ENCODE measurements at places on chromosomes 2 and 18. TPM values are rescaled to one million over a fixed set of nuclear protein-coding genes. Genes with fewer than 3 reads are reported as not detected.

DNA sequence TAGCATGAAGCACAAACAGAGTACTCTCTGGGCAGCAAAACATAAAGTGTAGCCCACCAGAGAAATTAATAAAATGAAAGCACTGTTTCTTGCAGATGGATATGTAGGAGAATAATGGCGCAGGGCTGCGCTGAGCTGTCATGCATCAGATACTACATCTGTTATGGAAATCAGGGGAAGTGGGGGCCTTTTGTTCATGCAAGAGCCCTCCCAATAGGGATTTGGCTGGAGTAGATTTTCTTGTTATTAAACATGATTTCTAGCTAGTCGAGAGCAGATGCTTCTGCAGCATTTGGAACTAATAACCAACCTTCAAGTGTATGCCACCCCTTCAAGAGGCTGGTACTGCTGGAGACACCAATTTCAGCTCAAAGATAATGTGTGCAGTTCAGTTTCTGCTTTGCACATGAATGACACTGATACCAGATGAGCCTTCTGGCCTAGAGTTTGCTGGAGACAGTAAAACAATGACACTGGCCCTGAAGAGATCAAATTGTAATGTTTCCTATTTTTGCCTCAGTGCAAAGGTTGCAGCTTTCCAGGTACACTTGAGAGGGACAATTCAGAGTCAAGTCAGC, 58.0 kb downstream of the RND3 start:
- DNase-seq: no peak

DNA sequence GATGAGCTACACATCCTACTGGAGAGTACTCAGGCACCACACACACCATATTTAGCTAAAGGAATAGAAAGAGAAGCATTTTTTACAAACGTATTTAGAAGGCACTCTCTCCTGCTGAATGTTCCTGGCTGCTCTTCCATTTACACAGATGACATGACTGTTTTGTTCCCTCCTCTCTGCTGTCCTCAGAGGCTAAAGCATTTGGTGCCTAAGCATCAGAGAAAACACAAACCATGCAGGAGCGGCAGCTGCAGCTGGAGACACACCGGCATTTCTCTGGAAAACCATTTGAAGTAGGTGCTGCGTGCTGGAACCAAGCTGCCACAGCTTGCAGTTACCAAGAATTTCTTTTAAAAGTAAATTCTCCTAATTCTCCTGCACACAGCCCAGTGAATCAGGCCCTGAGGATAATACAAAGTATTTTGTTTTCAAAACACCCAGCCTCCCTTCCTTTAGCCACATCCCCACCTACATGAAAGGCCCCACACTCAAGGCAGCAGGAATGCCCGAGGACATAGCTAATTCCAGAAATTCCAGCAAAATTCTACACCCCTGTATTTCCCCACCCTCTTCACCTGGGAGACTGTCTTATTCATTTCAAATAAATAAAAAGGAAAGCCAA, 488.9 kb upstream of the SOX11 start:
- no peak for DNase-seq

DNA sequence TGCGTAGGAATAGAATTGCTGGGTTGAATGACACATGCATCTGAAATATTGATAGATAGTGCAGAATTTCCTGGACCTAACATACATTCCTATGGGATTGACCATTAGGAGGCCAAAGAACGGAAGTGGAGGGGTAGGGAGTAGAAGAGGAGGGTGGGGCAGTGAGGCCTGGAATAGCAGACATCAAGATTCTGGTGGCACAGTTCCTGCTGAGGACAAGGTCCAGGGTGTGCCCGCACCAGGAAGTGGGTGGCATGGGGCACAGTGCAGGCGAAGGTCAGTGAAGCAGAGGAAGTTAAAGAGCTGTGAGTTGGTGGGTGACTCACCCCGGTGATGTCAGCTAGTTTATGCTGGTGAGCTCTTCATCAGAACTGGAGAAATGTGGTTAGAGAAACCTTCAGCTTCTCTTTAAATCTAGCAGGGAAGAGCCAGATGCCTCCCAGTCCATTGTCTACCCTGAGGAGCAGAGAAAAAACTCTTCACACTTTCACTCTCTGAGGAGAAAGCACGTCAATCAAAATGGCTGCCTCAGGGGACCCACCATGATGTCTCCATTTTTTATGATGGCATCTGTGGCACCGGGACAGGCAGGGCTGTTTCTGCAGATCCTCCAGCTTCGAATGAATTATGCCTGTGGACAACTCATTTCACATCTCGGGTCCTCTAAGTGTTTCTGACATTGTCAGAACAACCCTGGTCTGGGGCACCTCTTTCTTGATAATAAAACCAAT, 55.9 kb upstream of the CTLA4 start:
- peak; percentile 62 for DNase-seq

The ERFE gene
- not detected for total RNA-seq

DNA sequence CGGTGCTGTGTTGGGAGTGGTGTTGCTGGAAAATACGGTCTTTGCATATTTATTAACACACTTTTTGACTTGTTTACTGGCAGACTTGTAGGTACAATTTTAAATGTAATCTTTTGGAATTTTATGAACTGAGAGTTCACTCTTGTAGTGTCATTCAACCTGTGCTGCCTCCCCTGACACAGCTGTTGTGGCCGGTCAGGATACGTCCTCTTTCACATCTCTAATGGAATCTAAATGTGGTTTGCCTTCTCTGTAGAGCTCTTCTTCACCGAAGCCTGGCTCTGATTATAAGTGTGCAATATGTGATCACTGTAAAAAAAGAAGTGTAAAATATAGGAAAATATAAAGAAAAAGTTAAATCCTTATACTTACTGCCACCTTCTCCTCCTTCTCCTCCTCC, 94.7 kb downstream of the MAP4K4 start:
- DNase-seq: peak; percentile 60

Data from esophagus muscularis mucosa (tissue), 4 donors.